Activated T-helper 17 cell treated with anti-CD3 and anti-CD28 coated beads, Interleukin-2, amount 50 U/mL, for 72 hours (primary cell): ENCODE measurements at places on chromosomes 16 and 17.
A peak's percentile ranks its signal among the peaks of the same experiment; 100 is the strongest.

GRCh38 chr17:50608700-50609379 is 25.8 kb upstream of the ABCC3 start:
- ATAC-seq, result no peak

DNA sequence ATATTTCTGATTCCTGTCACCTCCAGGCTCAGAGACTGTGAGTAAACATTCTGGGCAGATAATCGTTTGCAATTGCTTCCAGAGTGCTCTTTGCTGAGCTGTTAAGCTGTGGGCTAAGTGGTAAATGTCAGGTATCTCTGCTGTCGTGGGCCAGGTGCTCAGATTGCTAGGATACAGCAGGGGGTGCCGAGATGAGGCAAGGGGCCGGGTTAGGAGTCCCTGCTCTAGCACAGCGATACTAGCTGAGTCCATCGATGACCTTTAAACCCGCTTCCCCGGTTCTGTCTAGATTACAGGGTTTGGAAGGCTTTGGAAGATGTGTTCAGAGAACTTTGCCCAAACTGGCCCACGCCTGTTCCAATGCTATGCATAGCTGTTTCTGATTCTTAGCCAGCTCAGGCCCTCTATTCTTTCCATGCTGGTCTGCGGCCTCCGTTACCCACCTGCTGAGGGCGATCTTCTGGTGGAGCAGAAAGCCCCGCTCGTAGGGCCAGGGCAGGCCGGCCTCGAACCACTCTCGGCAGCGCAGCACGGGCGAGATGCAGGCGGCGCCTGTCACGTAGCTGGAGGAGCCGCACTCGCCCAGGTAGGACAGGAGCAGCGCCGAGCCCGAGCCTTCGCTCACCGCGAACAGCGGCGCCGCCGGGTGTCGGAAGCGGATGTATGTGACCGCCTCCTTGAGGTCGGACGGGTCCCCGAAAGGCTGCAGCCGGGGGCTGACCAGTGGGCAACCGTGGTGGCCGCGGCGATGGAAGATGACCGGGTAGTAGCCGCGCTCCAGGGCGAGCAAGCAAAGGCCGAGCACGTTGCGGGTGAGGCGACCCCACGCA is 979 bp downstream of the ABHD15 start:
- ATAC-seq, result peak; percentile 25

GRCh38 chr17:2850991-2851390 is 54.8 kb downstream of the RAP1GAP2 start:
- ATAC-seq, result no peak

DNA sequence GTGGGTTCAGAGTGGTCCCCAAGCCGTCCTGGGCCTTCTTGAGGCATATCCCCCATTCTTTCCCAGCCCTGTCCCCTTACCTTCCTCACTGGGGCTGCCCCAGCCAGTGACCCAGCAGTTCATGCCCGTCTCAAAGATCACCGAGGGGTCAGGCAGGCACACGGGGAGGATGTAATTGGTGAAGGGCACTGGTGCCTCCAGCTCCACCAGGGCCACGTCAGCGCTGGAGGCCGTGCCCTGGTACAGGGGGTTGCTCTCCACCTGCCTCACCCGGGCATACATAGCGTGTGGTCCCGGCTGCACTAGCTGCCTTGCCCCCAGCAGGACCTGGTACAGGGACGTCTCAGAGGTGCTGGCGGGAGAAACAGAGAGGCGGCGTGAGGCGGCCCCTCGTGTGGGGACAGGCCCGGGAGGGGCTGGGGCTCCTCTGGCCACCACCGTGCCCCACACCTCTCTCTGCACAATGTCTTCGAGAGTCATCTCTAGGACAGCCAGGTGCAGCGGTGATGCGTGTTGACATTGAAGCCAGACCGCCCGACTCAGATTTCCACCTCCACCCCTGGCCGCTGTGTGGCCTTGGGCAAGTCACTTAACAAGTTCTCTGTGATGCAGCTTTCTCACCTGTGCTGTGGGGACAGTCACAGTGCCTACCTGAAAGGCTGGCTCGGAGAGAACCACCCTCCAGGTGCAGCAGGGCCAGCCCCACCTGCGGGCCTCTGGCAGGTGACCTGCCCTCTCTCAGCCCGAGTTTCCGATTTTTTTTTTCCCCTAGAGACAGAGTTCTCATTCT is 5.8 kb downstream of the PRSS27 start:
- ATAC-seq, result no peak

DNA sequence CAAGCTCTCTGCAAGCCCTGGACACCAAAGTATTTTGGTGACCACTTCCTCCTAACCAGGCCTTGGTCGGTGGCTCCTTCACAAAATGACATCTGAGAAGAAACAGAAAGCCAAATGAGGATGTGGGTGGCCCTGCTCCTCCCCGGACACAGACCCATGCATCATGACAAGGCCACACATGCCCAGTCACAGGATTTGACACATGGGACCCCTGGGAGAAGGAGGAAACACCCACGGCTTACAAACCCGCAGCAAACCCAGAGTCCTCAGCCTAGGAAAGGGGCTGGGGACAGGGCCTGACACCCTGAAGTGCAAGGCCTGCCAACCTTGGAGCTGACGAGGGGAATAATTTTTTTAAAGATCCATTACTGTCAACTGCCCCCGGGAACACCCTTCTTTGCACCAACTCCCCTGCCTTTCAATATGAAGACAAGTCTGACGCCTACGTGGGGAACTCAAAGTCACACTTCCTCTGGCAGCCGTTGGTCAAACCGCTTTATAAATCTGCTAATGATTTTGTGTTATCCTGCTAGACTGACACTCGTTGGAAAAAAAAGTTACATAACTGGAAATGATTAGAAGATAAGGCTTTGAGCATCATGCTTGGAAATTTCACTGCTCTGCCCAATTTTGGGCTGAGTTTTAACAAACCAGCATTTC is 41.3 kb downstream of the GAS7 start:
- no peak for ATAC-seq

GRCh38 chr16:2121853-2122252 is 13.8 kb downstream of the PKD1 start:
- ATAC-seq, result peak; percentile 7

DNA sequence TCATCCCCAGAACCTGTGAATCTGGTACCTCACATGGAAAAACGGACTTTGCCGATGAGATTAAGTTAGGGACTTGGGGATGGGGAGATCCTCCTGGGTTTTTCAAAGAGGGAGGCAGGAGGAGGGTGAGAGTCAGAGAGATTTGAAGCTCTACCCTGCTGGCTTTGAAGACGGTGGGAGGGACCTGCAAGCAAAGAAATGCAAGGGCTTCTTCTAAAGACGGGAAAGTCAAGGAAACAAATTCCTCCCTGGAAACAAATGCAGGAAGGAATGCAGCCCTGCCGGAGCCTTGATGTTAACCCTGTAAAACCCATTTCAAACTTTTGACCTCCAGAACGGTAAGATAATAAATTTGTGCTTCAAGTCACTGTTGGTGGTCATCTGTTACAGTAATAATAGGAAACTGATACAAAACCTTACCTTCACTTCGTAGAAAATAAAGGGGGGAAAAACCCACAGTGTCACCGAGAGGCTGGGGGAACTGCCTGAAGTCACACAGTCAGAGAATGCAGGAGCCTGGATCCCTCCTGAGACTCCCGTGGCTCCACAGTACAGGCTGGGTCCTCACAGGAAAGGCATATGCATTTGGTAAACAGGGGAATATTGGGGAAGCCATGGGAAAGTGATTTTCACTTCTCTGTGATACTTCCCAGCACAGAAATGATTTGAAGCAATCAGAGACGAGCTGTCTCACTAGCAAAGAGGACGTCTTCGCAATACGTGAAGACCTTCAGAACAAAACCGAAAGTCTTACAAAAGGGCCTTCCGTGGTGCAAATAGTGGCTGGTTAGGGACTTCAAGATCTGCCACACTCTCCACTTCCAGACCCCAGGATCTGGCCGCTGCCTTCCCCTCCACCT is 58.9 kb upstream of the CLEC3A start:
- ATAC-seq, result no peak

- ATAC-seq, result no peak
These were observed 44.9 kb upstream of the CNEP1R1 start for GRCh38 chr16:49980166-49980565.

GRCh38 chr17:83204230-83204725 is 124.9 kb downstream of the METRNL start:
- no peak for ATAC-seq

DNA sequence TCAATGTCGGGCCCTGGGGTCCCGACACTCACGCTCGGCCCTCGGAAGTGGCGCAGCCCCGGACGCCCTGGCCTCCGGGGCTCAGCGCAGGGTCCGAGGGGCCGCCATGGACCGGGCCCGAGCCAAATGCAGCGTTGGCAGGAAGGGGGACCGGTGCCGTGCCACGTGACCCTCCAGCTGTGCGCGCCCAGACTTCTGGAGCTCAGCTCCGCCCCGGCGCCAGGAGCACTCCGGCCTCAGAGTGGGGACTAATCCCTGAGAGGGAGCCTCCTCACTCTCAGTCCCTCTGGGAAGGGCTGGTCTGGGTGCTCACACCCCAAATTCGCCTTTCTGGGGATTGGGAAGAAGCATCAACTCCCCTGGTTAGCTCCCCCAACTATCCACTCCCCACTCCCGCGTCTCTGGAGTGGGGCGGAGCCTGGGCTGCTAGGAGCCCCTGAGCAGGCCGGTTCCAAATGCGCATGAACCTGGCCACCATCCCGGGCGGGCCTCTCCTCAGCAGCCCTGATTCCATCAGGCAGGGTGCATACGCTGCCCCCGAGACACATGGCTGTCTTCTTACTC is at the start of gene B3GNT9:
Gene B3GNT9, minus strand, starts transcription at position 166 of the 564 bp plus-strand sequence. CDS start 513 bp downstream, outside the sequence.
- peak; percentile 66 for ATAC-seq

GRCh38 chr16:2810651-2811050 is 6.4 kb upstream of the PRSS21 start:
- ATAC-seq, result no peak

- ATAC-seq, result no peak
These were observed 345.3 kb downstream of the CA10 start for GRCh38 chr17:51813140-51813783.

DNA sequence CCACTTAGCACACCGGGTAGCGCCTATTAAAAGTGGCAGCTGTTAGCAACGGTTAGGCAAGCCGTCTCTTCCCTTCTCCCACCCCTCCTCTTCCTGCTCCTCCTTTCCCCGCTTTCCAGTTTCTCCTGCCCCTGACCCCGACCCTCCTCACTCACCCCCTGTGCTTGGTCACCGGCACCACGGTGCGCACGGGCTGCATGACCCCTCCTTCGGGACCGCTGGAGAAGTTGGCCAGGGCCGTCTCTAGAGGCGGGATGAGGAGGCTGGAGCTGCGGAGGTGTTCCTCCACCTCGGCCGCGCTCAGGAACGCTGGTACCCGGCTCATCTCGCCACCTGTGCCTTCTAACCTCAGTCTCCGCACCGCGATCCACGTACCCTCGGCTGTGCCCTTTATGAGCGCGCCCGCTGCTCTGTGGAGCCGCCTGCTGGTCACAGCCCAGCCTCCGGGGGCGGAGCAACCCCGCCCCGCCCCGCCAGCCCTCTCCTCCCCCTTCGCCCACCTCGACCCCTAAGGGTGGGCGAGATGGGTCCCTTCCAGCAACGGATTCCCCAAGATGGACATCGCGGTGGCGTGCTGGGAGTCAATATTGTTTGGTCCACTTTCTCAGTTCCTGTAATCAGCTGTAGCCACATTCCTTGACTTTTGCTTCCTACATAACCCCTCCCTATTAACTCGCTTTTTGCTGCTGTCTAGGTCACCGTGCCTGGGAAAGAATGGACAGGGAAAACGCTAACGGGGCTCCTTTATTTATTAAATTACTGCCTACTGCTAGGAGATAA is at the start of gene CRYM:
Gene CRYM, minus strand, starts transcription at position 364 of the 780 bp plus-strand sequence. Its CDS starts 39 bp downstream, at position 325.
- peak; percentile 89 for ATAC-seq

- ATAC-seq, result no peak
These were observed 89.1 kb downstream of the KATNIP start for GRCh38 chr16:27638833-27639560.

DNA sequence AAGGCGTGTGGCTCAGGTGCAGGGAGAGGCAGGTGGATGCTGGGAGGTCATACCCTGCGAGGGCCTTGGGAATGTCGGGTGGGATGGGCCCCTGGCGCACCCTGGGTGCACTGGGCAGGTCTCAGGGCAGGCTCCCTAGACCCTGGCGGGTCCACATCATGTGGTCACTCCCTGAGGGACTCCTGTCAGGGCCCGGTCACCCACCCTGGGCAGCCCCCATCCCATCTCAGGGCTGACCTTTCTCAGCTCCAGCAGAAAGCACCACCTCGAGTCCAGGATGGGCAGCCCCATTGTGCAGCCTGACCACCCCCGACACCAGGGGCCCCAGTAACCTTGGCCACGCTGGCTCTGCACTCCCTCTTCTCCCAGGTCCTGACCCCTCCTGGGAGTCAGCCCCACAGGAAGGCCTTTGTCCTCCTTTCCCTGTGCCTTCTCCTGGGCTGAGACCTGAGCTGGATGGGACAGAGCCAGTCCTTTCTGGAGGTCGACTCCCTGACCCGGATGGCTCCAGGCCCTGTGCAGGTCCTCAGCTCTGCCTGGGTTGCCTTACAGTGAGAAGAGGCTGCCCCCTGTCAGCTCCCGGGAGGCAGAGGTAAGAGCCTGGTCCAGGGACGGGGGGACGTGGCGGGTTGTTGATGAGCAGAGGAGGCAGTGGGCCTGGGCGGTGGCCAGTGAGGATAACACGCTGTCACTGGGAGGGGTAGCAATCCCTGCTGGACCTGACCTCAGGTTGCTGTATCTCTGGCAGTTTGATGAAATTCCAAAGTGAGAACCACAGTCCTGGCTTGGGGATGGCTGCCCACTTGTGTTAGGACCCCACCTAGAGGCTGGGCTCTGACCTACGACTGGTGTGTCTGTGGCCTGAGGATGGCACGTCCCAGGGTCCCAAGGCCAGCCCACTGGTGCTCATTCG is 77.9 kb downstream of the GOSR1 start:
- no peak for ATAC-seq

GRCh38 chr17:76870377-76870714 is 2.1 kb downstream of the MGAT5B start:
- no peak for ATAC-seq

GRCh38 chr17:41003926-41004325 is 4.2 kb upstream of the KRTAP3-2 start:
- ATAC-seq, result no peak

GRCh38 chr16:2739625-2740430 is 12.6 kb upstream of the SRRM2 start:
- ATAC-seq, result no peak

DNA sequence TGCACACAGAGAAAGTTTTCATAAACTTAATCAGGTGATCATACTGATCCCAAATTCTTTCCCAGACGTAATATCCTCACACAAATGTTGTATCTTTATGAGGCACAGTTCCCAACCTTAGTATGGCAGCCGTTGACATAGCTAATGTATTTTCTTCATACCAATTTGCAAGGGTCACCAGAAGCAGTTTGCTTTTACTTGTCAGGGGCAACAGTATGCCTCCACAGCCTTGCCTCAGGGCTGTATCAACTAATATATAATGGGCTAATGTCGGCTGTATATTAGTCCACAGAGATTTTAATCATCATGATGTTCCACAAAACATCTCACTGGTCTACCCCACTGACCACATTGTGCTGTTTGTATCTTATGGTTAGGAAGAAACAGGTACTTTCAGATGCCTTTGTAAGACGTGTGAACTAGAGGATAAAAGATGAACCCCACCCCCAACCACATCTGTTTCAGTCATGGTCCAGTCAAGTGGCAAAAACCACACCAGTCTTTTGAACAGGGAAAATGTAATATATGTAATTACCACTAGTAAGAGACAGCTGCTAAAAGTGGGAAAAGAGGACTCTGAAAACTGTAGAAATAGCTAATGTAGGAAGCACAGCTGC is 55.2 kb downstream of the GAN start:
- no peak for ATAC-seq

GRCh38 chr17:31573861-31574260 is 182.4 kb downstream of the RAB11FIP4 start:
- ATAC-seq, result no peak
